ENCODE measurements at places on chromosomes 4 and X.

GRCh38 chr4:71913275-71913674, 118.5 kb upstream of the NPFFR2 start:
- DNase-seq: no peak

DNA sequence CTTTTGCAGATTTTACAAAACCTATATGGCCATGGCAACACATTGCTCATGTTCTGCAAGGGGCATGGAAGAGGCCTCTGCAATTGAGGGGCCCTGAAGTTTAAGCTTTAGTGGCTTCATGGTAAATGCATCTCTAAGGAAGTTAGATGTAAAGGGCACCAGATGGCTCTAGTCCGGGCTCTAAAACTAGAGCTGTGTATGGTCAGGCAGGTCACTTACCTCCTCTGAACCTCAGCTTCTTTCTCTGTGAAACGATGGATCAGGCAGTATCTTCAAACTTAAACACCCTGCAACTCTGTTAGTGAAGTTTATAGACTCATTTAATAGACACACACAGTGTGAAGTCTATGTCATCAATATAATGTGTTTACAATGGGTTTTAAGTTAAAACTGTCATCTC, 10.0 kb downstream of the MAGEB17 start:
- DNase-seq: no peak

GRCh38 chr4:123821861-123822260, 425.3 kb downstream of the SPRY1 start:
- DNase-seq: no peak

GRCh38 chr4:168854350-168854921, 155.6 kb downstream of the CBR4 start:
- DNase-seq: no peak

- no peak for DNase-seq
These were observed 253.0 kb upstream of the FGF13 start for GRCh38 chrX:138964501-138964900.

- DNase-seq: no peak
These were observed 5.3 kb downstream of the GAGE10 start for GRCh38 chrX:49308604-49309269.

DNA sequence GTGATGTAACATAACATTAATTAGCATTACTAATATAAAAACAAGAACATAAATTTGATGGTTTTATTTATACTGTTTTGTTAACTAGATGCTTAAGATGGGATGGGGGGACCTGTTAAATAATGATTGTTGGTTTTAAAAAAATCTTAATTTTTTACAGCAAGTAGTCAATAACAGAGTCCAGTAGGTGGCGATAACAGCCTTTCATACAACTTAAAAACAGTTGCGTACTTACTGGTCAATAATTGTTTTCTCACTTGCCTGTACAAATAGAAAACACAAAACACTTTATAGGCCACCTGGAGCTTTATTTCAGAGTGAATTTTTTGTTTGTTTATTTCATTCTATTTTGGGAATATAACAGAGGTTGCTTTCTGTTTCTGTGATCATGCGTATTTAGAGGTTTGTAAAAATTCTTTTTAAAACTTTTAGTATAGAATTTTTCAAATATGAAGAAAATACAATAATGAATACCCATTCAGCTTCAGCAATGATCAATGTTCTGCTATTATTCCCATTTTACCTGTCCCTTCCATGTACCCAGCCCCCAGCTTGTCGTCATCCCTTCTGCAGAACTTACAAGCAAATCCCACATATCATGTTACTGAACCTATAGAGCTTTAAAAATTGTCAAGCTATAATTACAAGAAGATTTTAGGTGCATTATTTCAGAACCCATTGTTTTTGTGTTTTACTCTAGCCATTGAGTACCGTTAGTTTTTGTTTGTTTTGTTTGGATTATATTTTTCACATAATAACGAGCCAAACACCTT, 97.1 kb downstream of the MRPL1 start:
- DNase-seq: no peak

GRCh38 chr4:143712155-143712550, 11.7 kb upstream of the FREM3 start:
- no peak for DNase-seq

- peak; percentile 77 for DNase-seq
These were observed 96.5 kb upstream of the MAOA start for GRCh38 chrX:43559644-43560043.

DNA sequence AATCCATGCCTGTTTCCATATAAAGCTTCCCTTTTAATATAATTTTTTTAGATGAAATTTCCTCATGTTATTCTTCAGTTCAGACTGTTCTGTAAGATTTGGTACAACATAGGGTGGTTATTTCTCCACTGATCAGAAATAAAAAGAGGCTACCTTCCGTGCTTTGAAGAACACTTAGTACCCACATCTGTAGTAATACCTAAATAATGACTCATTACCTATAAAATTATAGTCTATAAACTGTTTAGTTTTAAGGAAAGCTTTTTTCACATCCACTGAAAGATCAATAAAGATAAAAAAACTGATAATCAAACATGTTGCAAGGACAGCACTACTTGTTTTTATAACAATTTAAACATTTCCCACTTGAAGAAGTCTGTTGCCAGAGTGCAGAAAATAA, 23.9 kb downstream of the TRPC3 start:
- DNase-seq: no peak

GRCh38 chrX:154357205-154357604, 17.2 kb downstream of the FLNA start:
- no peak for DNase-seq

Measured in hematopoietic multipotent progenitor cell (in vitro differentiated cells).